ENCODE measurements at places on chromosomes 3 and 15.

DNA sequence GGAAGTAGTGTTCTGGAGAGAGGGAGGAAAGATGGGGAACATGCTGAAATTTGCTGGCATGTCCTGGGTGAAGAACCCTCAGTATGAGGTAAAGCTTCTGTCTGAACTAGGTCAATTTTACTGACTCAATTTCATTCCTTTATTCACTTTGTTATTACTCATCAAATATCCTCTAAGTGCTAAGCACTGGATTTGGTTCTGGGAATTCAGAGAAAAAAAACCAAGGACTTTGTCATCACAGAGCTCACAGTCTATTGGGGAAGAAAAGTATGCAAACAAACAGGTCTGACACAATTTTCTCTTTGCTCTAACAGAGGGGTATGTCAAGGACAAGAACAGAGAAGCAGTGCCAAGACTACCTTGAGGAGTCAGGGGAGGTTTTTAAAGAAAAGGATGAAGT is 68.0 kb downstream of the TFG start:
- no peak for DNase-seq

DNA sequence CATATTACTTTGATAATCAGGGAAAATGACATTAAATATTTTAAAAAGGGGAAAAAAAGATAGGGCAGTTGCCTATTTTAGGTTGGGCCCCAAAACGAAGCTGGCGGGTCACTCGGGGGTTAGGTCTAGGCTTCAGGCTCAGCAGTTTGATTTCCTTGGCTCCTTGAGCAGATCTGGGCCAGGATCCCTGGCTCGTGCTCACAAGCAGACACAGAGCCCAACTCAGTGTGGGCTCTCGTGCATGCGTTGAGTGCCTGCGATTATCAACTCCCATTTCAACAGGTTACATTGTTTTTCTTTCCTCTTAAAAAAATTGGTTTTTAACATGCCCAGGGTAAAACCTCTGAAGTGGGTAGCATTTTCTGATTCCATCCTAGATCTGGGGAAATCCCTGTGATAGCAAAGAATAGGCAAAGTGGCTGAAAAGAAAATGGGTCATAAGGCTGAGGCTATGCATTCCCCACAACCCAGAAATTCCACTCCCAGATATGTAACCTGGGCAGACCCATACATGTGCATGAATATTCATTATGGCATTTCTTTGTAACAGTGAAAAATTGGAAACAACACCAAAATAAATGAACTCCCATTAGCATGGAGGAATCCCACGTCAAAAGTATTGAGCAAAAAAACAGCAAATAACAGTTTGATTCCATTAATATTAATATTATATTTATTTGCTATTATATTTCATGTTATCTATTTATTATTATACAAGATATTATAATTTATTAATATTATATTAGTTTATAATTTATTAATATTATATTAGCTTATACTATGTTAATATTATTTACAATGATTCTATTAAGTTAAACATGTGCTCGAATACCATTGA is 27.8 kb downstream of the FAM43A start:
- no peak for DNase-seq

- no peak for DNase-seq
These were observed 55.8 kb downstream of the TRIM71 start for GRCh38 chr3:32873531-32874130.

DNA sequence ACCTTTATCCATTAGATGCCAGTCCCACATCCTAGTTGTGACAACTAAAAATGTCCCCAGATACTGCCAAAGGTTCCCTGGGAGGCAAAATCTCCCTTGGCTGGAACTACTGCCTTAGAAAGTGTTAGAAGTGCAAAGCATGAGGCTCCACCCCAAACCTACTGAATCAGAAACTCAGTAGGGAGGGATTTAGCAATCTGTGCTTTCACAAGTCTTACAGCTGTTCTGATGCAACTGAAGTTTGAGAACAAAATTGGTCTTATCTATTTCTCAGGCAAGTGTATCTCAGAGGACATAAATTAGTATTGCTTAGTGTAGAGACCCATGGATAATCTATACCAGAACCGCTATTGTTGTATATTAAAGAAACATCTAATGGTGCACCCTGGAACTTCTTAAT is 70.2 kb downstream of the CLDN1 start:
- no peak for DNase-seq

DNA sequence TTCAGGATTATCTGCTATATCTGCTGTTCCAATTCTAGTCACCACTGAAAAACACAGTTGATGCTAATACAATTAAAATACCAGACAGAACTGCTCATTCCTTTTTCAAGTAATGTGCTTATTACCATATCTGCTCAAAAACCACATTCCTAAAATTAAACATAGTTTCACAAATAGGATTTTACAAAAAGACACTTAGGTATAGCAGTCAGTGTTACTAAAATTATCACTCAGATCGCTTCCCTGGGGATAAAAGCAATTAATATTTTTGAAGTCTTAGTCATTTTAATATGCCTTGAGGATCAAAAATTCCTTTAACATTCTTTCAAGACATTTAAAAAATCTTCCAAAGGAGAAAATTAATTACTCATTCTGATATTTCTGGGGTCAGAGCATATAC is 71.5 kb downstream of the RAD18 start:
- DNase-seq: no peak
